ENCODE measurements at places on chromosomes 7 and 10.
A peak's percentile ranks its signal among the peaks of the same experiment; 100 is the strongest.

DNA sequence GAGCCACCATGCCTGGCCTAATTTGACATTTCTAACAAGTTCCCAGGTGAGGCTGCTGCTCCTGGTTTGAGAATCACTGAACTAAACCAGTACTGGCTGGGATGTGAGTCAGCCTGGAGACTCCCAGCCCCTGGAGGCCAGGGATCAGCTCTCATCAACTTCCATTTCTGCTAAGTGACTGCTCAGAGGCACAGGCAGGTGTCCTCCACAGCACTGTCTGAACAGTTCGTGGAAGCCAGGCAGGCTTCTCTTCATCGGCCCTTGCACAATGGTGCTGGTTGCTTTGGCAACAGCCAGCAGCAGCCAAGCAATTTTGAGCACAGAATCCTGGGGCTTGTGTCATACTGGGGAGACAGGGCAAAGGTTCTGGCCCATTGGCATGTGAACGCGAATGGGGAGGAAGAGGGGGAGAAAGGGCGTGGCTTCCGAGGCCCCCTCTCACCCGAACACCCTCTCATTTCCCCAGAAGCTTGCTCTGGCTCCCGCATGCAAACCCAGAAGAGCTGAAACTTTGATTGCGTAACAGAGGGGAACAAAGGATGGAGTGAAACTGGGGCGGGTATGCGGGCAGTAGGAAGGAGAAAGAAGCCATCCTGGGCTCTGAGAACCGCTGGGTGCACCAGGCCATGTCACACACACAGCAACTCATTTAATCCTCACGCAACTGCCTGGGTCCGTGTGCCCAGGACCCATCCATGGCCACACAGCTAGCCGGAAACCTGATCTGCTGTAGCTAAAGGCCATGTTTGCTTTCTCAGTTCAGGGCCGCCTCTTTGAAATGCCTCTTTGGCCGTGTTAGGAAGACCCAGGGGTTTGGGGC is 9.0 kb upstream of the POR start:
- DNase-seq, result no peak

DNA sequence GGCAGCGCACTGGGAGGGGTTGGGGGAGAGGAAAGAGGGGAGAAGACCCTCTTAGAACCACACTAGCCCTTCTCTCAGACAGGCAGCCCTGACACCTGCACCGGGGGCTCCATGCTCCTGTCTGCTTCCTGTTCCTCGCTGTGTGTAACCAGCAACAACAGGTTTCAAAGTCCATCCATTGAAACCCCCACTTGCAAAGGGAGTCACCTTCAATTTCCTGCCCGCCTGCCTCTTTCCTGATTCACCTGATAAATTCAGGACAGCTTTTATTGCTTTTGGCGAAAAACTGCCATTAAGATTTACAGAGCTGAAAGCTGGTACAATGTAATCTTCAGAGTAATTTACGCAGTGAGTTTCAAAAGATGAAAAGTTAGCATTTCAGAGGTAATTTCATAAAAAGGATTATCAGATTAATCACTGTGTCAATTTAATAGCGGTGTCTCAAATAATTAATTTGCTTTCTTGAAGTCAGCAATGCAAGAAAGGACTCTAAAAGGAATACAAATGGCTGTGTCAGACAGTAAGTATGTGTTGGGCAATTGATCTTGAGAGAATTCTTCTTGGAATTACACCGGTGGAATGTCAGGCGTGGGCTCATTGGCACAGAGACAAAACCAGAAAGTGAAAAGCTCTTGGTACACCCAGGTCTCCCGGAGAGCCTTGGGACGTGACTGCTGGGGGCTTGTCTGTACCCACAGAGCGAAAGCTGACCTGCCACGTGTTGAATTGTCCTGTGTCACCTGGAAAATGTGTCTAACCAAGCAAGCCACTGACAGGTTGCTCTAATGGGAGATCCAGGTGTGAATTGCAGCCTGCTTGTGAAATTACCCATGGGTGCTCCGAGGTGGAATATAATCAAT is 60.7 kb downstream of the TMEM209 start:
- DNase-seq, result no peak

DNA sequence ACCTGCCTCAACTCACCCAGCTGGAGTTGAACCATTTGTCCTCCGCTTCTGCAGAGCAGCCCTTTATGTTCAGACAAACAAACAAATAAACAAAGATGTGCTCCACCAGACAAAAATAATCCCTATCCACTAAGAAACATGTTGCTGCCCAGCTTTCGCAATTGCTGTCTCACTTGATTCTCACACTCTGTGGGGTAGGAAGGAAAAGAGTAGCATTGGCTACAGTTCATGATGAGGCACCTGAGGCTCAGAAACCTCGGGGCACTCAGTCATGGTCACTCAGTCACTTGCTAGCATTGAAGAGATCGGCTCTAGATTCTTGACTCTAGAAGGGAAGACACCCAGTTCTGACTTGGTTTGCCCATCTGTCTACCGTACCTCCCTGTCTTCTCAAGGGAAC is 88.0 kb upstream of the ZMIZ1 start:
- DNase-seq, result no peak

- DNase-seq, result no peak
Observed at GRCh38 chr7:46549892-46550639, 629.0 kb upstream of the IGFBP3 start.

DNA sequence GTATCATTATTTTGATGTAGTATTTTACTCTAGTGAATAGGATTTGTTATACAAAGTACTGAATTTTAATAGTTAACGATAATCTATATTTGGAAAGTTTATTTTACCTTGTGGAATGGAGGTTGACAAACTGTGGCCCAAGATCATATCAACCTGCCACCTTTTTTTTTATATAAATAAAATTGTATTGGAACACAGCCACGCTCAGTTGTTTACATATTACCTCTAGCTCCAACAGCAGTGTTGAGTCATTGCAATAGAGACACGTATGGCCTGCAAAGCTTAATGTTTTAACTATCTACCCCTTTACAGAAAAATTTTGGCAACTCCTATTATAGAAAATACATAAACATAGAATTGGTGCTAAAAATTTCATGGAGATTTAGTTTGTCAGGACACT is 239.3 kb downstream of the THSD7A start:
- DNase-seq, result no peak

DNA sequence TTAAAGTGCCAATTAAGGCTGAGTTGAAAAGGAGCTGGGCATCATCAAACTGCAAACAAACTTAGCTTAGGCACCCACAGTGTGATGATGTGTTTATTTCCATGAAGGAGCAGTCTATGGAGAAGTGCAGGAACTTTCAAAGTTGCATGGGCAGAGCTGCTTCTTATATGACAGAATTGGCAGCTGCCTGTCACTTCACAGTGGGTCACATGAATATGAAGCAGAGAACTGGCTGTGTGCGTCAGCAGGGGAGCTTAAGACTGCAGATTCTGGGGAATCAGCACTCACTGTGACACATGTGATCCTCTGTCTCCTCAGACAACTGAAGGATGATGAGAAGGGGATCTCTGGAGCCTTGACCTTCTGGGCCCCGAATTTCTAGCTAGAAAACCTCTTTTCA is 36.6 kb downstream of the RBM28 start:
- DNase-seq, result no peak

DNA sequence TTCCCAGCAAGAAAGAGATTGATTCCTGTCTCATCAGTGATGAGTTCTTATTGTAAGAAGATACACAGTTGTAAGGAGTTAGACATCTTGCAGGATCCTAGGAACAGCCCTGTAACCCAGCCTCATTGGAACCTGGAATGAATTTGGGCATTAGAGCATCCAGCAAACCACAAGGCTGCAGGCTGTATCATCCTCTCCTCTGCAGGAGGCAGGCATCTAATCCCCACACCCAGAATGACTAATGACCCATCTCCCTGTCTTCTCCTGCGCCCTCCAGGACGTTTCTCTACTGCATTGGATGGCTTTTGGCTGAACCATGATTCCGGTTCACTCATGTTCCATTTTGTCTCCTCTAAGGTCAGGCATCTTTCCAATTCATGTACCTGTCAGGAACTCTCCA is 233.9 kb downstream of the POU6F2 start:
- no peak for DNase-seq

DNA sequence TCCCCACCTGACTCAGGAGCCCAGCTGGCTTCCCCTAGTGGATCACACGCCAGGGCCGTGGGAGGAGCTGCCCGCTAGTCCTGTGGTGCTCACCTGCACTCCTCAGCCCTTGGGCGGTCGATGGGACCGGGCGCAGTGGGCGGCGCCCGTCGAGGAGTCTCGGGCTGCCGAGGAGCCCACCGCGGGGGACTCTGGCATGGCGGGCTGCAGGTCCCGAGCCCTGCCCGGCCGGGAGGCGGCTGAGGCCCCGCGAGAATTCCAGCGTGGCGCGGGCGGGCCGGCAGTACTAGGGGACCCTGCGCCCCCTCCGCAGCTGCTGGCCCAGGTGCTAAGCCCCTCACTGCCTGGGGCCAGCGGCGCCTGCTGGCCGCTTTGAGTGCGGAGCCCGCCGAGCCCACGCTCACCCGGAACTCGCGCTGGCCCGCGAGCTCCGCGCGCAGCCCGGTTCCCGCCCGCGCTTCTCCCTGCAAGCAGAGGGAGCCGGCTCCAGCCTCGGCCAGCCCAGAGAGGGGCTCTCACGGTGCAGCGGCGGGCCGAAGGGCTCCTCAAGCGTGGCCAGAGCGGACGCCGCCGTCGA is 367.9 kb downstream of the TYW1 start:
- DNase-seq, result no peak

DNA sequence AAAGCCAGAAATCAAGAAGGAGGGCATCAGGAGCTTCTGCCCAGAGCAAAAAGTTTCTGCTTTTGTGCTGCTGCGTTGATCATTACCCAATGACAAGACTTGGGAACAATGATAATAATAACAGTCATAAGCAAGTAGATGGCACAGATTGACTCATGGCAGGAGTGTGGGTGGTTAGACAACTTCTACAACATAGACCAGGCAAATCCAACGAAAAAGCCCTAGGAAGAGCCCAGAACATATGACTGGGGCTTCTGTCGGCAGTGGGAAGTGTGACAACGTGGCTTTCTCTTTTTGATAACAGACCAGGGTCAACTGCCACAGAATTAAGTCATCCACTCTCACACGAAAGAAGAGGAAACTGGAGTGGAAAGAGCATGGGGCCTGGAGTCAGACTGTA is 85.4 kb upstream of the TRIL start:
- no peak for DNase-seq

GRCh38 chr7:39553436-39553835 is 12.8 kb upstream of the YAE1 start:
- DNase-seq, result no peak

DNA sequence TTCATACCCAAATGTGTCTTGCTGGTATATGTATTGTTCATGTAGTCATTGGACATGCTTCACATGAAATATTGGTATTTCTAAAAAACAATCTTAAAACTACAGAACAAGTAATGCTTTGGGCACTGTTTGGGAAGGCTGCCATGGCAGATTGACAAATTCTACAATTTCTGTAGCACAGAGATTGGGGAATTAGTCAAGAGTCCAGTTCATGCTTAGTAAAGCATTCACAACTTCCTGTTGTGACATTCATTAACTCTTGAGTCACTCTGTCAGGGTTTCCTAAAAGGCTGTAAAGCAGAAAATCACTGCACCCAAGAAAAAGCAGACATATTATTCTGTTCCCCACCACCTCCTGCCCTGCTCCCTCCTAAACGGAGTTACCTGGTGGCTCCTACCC is 398.9 kb downstream of the PHTF2 start:
- no peak for DNase-seq

- DNase-seq, result no peak
Observed at GRCh38 chr10:99393683-99394082, 36.7 kb downstream of the GOT1 start.

GRCh38 chr10:20369863-20370736 is 527.0 kb downstream of the NEBL start:
- DNase-seq, result no peak

GRCh38 chr7:74606101-74606908 is 51.2 kb upstream of the GTF2I start:
- DNase-seq, result no peak

- DNase-seq, result peak; percentile 51
Observed at GRCh38 chr7:117019786-117020590, 66.7 kb downstream of the ST7 start.

DNA sequence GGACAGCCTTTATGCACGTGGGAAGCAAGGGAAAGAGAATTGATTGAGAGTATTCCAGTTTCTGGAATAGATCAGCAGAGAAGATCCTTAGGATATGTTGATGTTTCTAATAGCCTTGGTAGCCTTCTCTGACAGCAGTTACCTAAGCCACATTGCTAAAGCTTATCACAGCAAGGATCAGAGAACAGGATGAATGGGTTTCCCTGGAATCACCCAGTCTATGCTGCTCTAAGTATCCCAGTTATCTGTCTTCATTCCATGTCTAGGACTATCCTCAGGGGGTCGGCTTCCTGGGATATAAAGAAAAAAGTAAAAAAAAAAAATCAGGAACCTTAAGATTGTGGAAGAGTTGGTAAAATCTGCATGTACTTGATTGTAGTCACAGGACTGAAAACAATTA is 352.0 kb upstream of the AKR1E2 start:
- no peak for DNase-seq

DNA sequence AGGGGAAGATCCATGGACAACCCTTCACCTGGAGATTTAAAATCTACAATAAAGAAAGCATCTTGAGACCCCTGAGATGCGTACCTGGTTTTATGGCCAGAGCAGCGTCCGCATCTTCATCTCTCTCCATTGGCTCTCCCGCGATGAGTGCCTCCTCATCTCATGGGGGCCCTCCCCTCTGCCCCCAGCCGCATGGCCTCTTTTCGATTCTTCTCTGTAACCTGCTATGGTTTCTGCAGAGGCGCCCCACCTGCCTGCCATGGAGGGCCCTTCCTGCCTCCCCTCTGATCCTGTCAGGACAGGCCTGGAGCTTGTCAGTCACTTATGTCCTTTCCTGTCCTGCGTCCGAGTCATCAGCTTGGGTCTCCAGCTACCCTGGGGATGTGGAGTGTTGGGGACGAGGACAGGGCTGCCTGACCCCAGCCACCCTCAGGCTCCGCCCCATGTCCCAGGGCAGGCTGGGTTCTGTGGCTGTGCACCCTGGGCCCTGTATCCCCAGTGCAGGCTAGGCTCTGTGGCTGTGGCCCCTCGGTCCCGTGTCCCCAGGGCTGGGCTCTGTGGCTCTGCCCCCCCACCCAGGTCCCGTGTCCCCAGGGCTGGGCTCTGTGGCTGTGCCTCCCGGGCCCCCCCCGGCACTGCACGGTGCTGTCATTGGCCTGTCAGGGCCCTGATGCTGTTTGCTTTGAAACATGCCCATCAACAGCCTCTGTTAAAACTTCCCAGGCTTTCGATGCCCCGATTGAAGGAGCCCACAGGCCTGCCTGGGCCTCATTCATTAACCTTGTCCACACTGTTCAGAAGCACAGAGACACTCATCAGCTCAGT is 99.8 kb downstream of the WDR37 start:
- no peak for DNase-seq

DNA sequence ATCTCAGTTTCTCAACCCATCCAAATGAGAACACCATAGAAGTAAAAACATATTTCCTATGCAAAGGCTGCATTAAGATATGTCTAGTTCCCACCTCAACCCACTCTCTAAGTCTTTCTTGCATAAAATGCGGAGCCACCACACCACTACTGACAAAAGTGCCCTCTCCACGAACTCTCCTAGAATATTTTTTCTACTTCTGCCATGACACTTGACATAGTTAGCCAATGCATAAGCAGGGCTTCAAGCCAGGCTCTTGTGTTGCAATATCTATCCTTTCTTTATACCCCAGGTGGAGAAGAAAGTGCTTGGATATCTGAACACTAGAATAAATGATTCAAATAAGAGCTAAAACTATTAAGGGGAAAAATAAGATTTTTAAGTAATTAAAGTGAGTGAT is 465.2 kb downstream of the NRG3 start:
- no peak for DNase-seq

Measured in Panc1 (cell line).